ENCODE measurements at places on chromosomes 3 and 15. TPM values are rescaled to one million over a fixed set of nuclear protein-coding genes. Genes with fewer than 3 reads are reported as not detected.

Gene SEMA3F
- total RNA-seq = 47.3 TPM

- no peak for DNase-seq
- no peaks in the 10 kb centered on the region for H3K4me1 ChIP-seq
- peaks cover 10% of the 10 kb centered on the region for H3K36me3 ChIP-seq
- H3K27ac ChIP-seq = no peak overlapping the region
Observed at GRCh38 chr3:189551007-189551406, 80.2 kb upstream of the TP63 start.

DNA sequence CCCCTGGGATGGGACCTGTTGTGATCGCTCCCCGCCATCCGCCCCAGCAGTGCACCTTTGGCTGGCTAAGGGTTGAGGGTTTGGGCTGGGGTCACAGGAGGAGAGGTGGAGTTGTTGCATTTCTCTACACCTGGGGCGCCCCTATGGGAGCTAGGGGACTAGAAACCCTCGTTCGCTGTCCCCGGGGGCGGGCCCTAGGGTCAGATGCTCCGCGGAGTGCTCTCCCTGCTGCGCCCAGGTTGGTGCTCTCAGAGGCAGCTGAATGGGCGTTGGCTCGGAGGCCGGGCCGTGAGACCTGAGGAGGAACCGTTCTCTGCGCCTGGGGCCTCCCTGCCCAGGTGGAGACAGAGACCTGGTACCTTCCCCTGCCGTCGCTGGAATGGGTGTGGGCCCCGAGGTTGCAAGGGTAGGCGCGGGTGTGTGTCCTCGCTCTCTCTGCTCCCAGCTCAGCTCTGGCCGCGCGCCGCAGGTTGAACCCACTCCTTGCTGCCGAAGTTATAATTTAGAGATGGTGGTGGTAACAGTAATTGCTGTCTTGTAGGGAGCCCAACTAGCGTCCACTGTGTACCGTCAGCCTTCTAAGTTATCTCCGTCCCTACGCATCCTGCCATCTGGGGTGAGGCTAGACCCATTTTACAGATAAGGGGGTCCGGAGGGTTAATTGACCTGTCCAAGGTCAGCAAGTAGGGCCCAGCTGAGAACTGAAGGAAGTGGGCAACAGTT lies 965 bp downstream of the FLNB start:
- no peaks in the 10 kb centered on the region for H3K27me3 ChIP-seq
- peaks cover 62% of the 10 kb centered on the region for H3K4me1 ChIP-seq
- H3K36me3 ChIP-seq = peaks cover 19% of the 10 kb centered on the region
- DNase-seq = no peak

DNA sequence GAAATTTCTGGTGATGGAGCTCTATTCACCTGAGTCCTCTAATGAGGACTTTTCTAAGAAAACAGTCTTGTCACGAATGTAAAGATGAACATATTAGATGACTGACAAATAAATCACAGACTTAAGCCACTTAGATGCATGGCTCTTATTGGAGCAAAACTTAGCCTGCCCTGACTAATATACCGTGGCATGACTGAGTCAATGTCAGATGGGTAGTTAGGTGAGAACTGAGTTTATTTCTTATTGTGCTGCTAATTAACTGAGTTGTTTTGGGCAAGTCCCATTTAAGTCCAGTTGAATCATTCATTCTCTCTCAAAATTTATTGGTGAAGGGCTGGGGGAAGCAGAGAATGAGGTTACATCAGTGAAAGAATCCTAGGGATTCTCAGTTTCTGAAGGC lies 459.8 kb downstream of the MCTP2 start:
- H3K4me3 ChIP-seq = no peak overlapping the region
- no peak overlapping the region for H3K27ac ChIP-seq
- no peaks in the 10 kb centered on the region for H3K36me3 ChIP-seq
- H3K4me1 ChIP-seq = no peaks in the 10 kb centered on the region

GRCh38 chr15:49675041-49675440 lies 54.2 kb downstream of the DTWD1 start:
- peaks cover 29% of the 10 kb centered on the region for H3K4me1 ChIP-seq
- H3K27ac ChIP-seq = peak overlapping the region; percentile 88
- H3K27me3 ChIP-seq = no peaks in the 10 kb centered on the region
- no peaks in the 10 kb centered on the region for H3K36me3 ChIP-seq

GRCh38 chr3:106582151-106582550 lies 713.3 kb upstream of the CBLB start:
- H3K36me3 ChIP-seq = no peaks in the 10 kb centered on the region
- no peaks in the 10 kb centered on the region for H3K27me3 ChIP-seq
- no peak overlapping the region for H3K27ac ChIP-seq
- H3K4me1 ChIP-seq = peaks cover 15% of the 10 kb centered on the region
- no peak overlapping the region for H3K4me3 ChIP-seq

Gene SEMA3G
- 0.77 TPM for total RNA-seq

DNA sequence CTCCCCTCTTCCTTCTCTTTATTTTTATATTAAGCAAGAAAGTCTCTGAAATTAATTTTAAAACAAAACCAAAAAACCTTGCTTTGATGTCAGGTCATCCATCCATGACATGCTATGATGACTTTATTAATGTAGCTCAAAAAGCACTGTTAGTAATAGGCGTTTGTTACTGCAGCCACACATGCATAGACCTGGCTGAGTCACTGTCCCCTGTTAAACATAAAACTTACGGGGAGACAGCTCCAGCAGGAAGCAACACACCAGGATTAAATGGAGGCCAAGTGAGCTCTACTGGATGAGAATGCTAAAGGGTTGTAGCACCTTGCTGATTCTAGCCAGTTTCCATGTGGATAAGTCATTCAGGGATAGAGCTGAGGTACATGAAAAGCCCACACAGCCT lies 661.1 kb downstream of the MAGI1 start:
- no peak for DNase-seq
- H3K4me1 ChIP-seq = no peaks in the 10 kb centered on the region
- H3K4me3 ChIP-seq = no peak overlapping the region
- no peak overlapping the region for H3K27ac ChIP-seq
- H3K36me3 ChIP-seq = no peaks in the 10 kb centered on the region

DNA sequence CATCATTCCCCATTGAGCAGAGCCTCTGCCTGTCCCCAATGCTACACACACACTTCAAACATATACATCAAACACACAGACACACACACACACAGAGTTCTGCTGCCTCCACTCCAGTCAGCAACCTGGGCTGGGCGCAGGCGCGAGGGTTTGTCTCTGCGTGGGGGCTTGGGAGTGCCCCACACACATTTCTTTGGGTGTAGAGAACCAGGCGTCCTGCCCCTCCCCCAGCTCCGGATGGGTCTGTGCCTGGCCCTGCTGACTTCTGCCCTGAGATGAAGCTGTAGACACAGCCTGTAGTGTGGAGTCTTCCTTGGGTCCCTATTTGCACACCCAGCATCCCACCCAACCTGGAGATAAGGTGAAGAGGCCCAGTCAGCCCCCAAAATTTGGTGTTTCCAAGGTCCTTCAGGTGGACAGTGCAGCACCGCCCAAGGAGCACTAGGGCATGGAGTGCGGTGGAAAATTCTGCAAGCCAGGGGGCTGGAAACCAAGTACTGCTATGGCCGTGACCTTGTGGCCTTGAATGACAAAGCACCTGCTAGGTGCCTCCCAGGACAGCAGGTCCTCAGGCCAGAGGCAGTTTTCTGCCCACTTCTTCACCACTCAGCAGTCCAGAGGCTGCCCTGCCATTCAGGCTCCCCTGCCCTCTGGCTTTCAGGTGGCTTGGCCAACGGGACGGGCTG lies 26.8 kb downstream of the FBXW12 start:
- H3K4me3 ChIP-seq = no peak overlapping the region
- no peak overlapping the region for H3K27ac ChIP-seq
- peaks cover 11% of the 10 kb centered on the region for H3K4me1 ChIP-seq
- no peak for DNase-seq
- H3K36me3 ChIP-seq = no peaks in the 10 kb centered on the region
- no peaks in the 10 kb centered on the region for H3K27me3 ChIP-seq

- no peaks in the 10 kb centered on the region for H3K36me3 ChIP-seq
- no peak overlapping the region for H3K27ac ChIP-seq
- no peaks in the 10 kb centered on the region for H3K27me3 ChIP-seq
- H3K4me3 ChIP-seq = no peak overlapping the region
- DNase-seq = no peak
- H3K4me1 ChIP-seq = no peaks in the 10 kb centered on the region
Observed at GRCh38 chr3:133505813-133506212, 67.7 kb upstream of the CDV3 start.

DNA sequence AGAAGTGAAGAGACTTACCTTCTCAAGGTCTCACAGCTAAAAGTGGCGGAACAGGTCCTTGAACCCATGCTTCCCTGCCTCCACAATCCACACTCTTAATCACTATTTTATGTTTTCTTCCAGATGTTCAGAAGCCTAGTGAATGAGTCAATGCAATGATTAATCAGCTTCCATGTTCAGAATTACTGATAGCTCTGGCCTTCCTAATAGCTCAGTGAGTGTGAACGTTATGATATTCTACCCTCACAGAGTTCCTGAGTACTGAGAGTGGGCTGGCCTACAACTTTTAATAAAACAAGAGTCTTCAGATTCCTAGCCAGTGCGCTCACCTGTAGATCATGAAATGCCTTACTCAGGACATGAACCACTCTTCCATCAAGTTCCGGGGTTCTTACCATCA lies 443.0 kb upstream of the ADAMTS9 start:
- no peak for DNase-seq
- no peak overlapping the region for H3K4me3 ChIP-seq
- no peak overlapping the region for H3K27ac ChIP-seq
- H3K27me3 ChIP-seq = no peaks in the 10 kb centered on the region
- no peaks in the 10 kb centered on the region for H3K36me3 ChIP-seq
- no peaks in the 10 kb centered on the region for H3K4me1 ChIP-seq

DNA sequence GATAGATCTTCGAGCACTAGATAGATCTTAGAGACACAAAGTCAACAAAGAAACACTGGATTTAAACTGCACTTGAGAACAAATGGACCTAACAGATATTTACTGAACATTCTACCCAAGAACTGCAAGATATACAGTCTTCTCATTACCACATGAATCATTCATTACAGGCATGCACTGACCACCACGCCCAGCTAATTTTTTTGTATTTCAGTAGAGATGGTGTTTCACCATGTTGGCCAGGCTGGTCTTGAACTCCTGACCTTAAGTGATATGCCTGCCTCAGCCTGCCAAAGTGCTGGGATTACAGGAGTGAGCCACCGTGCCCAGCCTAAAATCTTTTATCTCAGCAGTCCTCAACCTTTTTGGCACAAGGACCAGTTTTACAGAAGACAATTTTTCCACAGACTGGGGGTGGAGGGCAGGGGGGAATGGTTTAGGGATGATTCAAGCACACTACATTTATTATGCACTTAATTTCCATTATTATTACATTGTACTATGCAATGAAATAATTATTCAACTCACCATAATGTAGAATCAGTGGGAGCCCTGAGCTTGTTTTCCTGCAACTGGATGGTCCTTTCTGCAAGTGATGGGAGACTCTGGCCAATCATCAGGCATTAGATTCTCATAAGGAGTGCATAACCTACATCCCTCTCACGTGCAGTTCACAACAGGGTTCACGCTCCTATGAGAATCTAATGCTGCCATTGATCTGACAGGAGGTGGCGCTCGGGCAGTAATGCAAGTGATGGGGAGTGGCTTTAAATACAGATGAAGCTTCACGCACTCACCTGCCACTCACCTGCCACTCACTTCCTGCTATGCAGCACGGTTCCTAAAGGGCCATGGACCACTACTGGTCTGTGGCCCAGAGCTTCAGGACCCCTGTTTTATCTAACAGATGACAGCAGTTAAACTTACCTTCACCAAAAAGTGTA lies 21.7 kb downstream of the CSNK1G1 start:
- no peak overlapping the region for H3K4me3 ChIP-seq
- H3K27me3 ChIP-seq = no peaks in the 10 kb centered on the region
- no peak for DNase-seq
- no peak overlapping the region for H3K27ac ChIP-seq
- no peaks in the 10 kb centered on the region for H3K4me1 ChIP-seq

Gene VIPR1
- total RNA-seq = 7.0 TPM

Gene ETV5
- 41.4 TPM for total RNA-seq

DNA sequence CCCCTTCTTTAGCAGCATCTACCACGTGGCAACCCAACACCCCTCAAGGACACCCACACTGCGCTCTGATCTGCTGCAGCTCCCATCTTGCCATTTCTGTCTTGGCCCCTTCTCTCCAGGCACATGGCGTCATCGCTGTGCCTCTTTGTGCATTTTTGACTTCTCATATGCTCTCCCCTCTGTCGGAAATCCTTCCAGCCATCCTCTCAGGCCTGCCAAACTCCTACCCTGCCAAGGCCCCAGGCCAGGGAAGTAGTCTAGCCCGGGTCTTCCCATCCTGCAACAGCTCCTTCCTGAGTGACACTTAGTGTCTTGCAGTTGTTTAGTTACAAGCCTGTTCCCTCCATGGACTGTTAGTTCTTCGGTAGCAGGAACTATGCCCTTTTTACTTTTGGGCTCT lies 34.0 kb upstream of the CTXND1 start:
- peaks cover 61% of the 10 kb centered on the region for H3K27me3 ChIP-seq
- H3K4me1 ChIP-seq = no peaks in the 10 kb centered on the region
- no peak for DNase-seq
- H3K36me3 ChIP-seq = no peaks in the 10 kb centered on the region
- no peak overlapping the region for H3K27ac ChIP-seq
- no peak overlapping the region for H3K4me3 ChIP-seq

Gene P3H2
- 11.4 TPM for total RNA-seq

DNA sequence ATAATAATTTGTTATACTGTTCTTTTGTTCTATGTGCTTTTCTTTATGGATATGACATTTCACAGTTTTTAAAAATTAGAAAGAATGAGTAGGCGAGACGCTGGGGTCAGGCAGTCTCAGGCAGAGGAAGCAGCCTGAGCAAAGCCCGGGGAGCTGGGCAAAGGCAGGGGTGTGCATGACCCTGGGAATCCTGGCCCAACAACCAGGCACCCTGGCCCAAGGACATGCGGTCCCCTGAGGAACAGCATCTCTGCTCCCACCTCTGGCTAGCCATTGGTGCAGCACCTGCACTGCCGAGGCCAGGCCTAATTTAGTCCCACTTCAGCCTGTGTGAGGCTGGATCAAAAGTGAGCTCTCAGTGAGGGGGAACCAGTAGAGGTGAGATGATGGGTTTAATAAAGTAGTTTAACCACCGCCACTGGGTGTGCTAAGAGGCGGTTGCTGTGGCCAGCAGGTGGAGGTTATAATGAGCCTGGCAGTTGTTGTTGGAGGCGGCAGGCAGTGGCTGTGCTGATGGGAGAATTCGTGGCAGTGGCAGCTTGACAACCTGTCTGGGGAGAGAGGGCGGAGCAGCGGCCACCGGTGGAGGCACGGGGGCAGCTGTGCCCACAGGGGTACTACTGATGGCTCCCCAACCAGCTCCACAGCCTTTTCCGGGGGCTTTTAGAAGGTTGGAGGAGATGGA lies 41.5 kb downstream of the PRKCD start:
- H3K27me3 ChIP-seq = no peaks in the 10 kb centered on the region
- no peaks in the 10 kb centered on the region for H3K36me3 ChIP-seq
- no peaks in the 10 kb centered on the region for H3K4me1 ChIP-seq
- H3K27ac ChIP-seq = no peak overlapping the region

- H3K4me1 ChIP-seq = no peaks in the 10 kb centered on the region
- no peak for DNase-seq
- H3K27ac ChIP-seq = no peak overlapping the region
- H3K27me3 ChIP-seq = peaks cover 56% of the 10 kb centered on the region
Observed at GRCh38 chr15:60563066-60563465, 84.1 kb upstream of the ICE2 start.

- H3K4me3 ChIP-seq = peak overlapping the region; percentile 71
- no peak for DNase-seq
- H3K27me3 ChIP-seq = no peaks in the 10 kb centered on the region
- no peaks in the 10 kb centered on the region for H3K36me3 ChIP-seq
Observed at GRCh38 chr3:63910891-63911290, 1.3 kb downstream of the SCAANT1 start.

- no peak overlapping the region for H3K4me3 ChIP-seq
- DNase-seq = no peak
- no peaks in the 10 kb centered on the region for H3K27me3 ChIP-seq
- H3K27ac ChIP-seq = no peak overlapping the region
Observed at GRCh38 chr3:143288944-143289343, 169.4 kb downstream of the CHST2 start.
